ENCODE measurements at places on chromosomes 3 and 15. TPM values are rescaled to one million over a fixed set of nuclear protein-coding genes. Genes with fewer than 3 reads are reported as not detected.

DNA sequence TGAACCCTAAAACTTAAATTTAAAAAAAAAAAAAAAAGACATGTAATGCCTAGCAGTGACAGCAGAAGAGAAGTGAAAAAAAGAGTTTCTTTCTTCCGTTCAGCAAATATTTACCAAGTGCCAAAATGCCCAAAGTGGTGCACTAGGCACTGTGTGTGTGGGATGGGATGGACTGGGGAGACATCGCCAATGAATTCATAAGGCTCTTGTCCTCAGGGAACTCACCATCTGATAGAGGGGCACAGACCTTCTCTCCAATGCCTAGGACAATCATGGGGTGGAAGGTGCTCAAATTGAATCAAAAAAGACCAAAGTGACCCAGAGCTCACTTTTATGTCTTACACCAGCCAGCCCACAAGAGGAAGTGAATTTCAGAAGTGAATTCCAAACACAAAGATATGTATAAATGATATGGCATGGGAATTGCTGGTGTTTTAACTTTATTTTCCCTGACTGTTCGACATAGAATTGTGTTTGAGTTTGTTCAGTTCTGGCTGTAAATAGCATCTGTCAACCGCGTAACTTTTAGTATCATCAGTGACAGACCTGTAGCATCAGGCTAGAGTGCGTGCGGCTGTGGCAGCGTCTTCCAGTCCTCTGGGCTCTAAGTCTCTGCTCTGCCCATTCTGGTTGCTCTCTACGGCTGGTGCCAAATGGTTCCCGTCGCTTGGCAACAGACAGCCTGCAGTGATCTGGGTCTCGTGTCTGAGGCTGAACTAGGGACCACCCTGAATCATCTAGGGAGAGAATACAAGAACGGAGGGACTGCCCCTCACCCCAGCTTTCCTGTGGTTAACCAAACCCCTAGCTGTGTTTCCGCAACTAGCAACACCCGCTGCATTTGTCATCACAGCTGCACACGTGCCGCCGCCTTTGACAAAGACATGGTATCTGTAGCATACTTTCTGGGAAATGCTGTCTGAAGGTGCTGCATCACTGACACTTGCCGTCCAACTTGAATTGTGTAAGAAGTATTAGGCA lies 154.0 kb upstream of the THBS1 start:
- DNase-seq = no peak

GRCh38 chr15:35595656-35596055 lies 49.7 kb upstream of the DPH6 start:
- DNase-seq = no peak

The IL1RAP gene
- total RNA-seq = 33.1 TPM

- no peak for DNase-seq
Measured at GRCh38 chr3:126065876-126066275, 18.0 kb downstream of the SLC41A3 start.

The TRIM42 gene
- not detected for total RNA-seq

DNA sequence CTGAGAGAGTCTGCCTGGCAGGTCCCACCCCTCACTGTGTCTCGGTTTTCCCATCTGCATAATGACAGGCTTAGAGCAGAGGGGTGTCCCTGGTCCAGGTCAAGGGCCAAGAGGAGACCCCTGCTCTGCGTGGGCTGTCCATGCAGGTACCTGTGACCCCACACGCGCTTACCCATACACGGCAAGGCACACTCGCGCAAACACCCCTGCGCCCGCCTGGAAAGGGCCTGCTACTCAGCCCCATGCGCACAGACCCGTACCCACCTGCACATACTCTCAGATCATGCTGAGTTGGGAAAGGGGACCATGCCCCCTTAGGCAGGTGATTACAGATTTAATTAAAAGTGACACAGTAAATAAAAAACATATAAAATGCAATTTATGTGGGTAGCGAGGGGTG lies 23.4 kb upstream of the TMEM115 start:
- DNase-seq = no peak

- no peak for DNase-seq
Measured at GRCh38 chr3:12977117-12977808, 96.0 kb downstream of the IQSEC1 start.

The GRK7 gene
- not detected for total RNA-seq

DNA sequence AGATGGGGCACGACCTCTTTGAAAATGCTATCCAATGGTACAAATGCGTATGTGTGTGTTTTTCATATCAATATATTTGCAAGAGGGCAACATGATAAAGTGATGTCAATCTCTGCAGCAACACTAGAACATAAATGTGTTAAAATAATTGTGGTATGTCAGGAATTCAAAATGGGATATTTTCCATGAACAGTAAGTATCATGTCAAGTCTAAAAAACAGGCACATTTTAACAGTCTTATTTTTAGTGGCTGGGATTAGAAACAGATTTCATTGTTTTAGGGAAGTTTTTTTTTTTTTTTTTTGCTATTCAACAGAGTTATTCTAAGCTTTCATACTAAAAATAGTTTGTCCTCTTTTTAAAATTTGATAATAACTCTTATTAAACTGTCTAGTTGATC lies 209.8 kb downstream of the GAP43 start:
- no peak for DNase-seq

- DNase-seq = no peak
Measured at GRCh38 chr15:84910928-84911623, 26.6 kb downstream of the SLC28A1 start.

DNA sequence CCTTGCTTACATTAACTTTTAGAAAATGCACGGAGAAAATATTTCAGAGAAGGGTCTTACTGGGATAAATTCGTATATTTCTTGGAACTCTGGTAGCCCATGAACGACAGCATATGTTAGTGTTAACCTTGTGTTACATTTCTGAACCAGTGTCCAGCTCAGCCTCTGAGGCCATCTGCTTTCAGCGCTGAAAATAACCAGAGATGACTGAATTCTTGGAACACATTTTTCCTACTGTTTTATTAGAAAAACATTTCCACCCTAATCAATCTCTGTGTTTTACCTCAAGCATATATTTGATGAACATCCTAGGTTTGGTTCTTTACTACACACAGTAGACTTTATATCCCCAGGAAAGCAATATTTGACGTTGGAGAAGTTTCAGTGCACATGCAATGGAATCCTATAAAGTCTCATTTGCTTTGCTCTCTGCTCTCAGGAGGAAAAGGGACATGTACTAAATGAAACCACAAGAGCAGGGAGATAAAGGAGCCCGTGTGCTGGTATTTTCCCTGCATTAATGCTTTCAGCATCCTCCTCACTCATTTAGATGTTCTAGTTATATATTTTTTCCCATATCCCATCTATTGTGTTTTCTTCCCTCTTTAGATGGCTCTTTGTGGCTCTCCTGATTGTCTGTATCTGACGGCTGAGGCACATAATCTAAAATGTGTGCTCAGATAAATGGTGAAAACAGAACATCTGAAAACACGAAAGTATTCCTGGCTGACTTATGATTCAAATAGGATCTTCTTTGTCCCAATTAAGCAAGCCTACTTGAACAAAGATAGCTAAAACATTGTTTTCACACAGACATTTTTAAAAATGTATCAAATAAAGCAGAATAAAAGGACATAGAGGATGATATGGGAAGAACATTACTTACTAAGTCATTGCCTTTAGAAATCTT lies 151.7 kb upstream of the KCNMB2 start:
- no peak for DNase-seq

- no peak for DNase-seq
Measured at GRCh38 chr15:39458131-39458530, 122.7 kb upstream of the THBS1 start.

GRCh38 chr15:68298336-68298735 lies 20.8 kb downstream of the FEM1B start:
- no peak for DNase-seq

DNA sequence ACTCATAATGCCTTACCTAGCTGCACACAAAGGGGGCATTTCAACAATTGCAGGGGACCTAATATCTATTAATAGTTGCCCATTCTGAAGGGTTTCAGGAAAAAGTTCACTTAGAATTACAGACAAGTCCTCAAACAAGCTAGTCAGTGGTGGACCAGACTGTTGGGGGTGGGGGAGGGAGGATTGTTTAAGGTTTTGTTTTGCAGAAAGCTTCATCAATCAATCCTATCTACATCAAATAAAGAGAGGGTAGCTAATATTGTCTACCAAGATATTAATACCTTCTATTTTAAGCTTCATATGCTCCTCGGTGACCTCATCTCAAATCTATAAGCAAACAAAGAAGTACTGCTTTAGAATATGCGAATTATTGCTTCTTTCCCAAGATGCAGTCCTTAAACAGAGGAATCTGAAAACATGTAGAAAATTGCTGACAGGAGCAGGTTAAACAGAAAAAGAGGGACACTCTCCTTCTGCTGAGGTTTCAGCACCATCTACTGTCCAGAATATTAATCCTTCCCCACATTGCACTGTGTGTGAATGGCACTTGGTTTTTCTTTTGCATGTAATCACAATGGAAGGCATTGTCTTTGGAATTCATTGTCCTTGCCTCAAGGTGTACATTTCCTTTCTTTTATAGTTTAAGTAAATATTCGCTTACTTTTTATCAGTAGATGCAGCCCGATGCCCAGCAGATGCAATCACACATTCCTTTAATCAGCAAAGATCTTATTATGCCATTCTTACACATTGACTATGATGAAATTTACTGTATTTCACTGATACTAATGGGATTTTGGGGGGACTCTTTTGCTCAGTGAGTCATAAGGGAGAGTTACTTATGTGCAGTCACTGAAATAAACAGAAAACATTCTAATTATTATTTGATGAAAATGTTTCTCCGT lies 94.7 kb downstream of the IL5RA start:
- DNase-seq = no peak

The ADIPOQ gene
- not detected for total RNA-seq

DNA sequence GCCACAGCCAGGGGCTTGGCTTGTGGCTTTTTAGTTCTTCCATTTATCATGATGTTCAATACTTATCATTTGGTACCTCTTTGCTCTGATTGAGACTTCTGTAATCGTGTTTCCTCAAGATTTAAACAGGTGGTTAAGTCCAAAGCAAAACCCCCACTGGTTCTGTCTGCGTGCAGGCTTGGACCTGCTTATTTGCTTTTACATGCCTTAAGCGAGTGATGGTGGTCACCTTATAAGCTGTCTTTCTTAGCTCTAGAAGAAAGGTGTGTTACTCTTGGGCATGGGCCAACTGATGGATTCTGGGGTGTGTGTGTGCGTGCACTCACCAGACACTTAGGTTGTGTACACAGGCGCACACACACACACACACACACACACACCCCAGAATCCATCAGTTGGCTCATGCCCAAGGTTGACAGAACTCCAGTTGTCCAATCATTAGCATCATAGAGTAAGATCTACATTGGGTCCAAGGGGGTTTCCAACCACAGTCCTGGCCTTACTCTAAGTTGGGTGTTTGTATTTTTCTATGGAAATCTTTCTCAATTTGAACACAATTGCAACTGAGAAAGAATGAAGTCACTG lies 1.2 kb downstream of the MYZAP start:
- no peak for DNase-seq

DNA sequence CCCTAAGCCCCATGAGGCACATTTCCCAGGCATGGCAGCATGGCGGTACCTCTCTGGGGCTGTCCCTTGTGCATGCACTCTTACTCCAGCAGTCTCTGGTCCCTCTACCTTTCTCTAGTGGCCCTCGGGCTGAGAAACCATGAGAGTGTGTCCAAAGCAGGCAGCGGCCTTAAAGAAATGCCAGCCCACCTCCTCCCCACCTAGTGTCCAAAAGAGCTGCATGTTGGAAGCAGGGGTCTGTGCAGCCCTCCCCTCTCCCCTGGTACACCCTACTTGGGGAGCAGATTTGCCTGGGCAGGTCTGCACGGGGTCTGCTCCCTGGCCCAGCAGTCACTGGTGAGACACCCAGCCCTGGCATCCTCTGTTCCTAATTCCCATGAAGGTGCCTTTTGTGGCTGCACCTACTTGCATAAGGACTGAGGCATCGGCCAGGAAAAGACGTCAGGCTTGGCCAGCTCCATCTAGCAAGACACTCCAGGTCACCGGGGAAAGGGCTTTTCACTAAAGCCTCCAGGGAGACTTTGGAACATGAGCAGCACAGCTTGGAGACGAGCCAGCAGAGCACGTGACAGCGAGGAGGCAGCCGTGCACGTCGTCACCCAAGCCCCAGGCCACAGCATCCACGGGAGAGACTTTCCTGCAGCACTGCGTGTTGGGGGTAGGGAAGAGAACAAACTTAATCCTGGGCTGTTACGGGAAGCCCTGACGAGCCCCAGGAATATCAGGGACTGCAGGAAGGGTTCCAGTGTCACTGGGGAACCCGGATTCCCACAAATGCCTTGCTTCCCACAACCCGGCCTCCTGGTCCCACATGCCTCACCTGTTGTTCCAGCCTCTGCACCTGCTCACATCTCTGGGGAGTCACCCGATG lies 38.8 kb downstream of the TM2D3 start:
- peak; percentile 7 for DNase-seq

- DNase-seq = no peak
Measured at GRCh38 chr3:156460206-156460611, 94.7 kb downstream of the SSR3 start.

DNA sequence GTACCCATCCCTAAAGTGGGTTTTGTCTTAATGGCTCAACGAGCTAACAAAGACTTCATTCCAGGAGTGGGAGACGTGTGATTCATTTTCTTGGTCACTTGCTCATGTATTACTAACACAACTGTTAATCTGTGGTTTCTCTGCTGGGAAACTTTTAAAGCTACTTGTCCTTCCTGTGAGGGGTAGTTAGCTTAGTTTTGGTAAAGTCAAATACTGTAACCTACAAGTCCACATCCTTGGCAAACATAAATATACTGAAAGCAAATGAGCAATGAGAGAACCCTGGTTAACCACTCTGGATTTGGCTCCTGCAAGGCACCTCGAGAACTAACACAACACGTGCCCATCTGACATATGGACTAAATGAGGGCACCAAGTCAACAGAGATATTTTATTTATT lies 19.9 kb downstream of the NOX5 start:
- peak; percentile 85 for DNase-seq

DNA sequence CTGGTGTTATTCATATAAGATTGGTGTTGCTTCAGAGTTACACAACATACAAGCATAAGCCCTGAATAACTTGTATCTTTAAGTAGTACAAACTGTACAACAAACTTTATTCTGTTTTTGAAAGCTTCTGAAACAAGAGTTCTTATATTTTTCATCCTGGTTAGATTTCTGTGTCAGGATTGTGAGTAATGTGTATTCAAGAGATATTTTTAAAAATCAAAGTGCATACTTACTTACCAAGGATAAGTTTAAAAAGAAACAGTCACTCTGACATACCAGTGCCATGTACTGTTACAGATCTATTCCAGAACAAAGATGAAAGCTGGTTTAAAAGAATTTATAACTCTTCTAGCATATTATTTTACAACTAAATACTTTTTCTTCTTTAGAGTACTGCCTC lies 755.1 kb downstream of the ZPLD1 start:
- no peak for DNase-seq

- no peak for DNase-seq
Measured at GRCh38 chr3:35562141-35562540, 77.2 kb upstream of the ARPP21 start.

The FMN1 gene
- total RNA-seq = 1.7 TPM

The SAMD7 gene
- not detected for total RNA-seq

The MUC13 gene
- not detected for total RNA-seq
